ENCODE measurements at places on chromosomes 2 and 18.

- DNase-seq, result peak; percentile 94
Observed at GRCh38 chr2:111698743-111699554, 185.0 kb downstream of the ANAPC1 start.

- no peak for DNase-seq
Observed at GRCh38 chr2:177692783-177693269, 300.3 kb downstream of the AGPS start.

- DNase-seq, result no peak
Observed at GRCh38 chr2:12605936-12606335, 110.8 kb upstream of the TRIB2 start.

GRCh38 chr2:201152999-201153815 is 29.7 kb upstream of the CASP10 start:
- DNase-seq, result no peak

GRCh38 chr2:201182650-201183364 is at the start of gene CASP10:
Gene CASP10, plus strand, starts transcription at chr2:201183141. Its CDS starts 2,637 bp downstream, at chr2:201185778.
- peak; percentile 61 for DNase-seq

DNA sequence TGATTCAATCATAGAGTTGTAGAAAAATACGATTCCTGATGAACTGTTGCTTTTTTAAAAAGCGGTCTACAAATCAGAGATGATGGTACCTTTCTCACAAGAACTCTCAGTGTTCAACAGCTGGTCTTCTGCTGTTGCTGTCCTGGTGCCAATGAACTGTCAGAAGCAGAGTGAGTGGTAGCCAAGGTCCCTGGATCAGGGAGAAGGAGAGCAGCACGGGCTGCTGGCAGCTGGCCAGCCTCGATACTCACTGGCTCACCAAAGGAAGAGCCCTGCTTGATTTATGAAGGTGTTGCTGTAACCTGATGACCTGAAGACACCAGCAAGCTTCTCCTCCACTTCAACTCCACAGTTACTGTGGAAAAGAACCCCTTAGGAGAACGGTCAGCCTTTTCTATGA is 300.8 kb upstream of the SOX11 start:
- no peak for DNase-seq

DNA sequence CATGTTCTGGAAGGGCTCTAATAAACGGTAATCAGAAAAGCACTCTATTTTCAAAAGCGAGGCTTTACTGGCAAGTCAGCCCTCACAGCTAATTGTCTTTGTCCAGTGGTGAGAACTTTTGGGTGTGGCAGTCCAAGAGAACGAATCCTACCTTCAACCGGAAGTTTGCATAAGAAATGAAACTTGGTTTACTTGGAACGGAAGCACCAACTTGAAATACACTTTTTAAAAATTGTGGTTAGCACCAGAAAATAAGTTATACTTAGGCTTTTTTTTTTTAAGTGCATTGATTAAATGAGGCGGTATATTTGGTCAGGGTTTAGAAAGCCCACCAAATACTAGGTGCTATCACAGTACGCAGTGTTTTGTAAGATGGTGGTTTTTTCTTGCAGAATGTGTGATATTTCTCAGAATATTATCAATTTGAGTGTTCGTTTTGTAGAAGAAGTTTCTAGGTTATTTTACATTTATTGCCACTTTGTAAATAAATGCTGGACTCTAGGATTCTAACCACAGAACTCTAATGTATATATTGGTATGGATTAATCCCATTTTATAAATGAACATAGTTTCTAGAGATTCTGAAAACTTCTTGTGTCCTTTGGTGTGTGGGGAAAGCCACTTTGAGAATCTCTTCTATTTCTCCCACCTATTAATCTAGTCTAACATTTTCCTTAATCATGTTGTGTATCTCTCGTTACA is 1.2 kb downstream of the MYL12A start:
- DNase-seq, result no peak

GRCh38 chr18:75504469-75504868 is 77.0 kb upstream of the SMIM21 start:
- DNase-seq, result no peak

DNA sequence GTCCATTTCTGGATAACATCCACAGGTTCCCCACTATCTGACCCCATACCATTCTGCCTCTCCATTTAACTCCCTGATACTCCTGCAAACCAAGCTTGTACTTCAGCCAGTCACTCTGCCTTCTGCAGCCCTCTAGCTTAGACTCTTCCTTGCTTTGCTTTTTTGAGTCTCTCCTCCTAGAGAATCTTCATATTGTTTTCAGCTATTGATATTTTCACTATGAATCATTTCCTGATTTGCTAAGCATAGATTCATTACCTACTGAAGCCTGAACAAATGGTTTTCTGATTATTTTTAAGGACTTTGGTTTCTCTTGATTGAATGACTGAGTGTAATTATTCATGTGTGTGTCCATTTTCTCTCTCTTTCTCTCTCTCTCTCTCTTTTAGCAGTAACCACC is 2102.3 kb upstream of the CELF4 start:
- no peak for DNase-seq

DNA sequence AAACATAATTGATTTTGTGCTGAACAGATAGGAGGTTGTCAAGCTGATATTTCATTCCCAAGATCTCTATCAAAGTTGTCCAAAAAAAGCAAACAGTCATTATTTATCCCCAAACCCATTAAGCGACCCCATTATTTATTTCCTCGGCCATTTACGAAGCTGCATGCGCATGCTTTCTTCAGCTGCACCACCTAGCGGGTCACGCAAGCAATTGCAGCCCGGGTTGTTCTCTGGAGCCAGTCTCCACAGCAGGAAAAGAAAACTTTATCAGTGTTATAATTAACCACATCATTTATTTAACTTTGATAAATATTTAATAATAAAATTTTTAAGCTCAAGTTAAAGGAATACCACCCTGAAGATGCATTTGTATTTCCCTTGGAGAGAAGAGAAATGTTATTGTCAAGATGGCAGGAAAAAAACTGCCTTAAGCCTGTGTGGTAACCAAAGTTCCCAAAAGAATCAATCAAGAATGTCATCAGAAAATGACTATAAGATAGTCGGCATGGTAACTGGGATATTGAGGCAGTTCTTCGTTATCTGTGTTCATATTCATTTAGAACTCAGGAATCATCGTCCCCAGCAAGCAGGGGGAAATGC is 304.7 kb downstream of the FBXO15 start:
- no peak for DNase-seq

- DNase-seq, result no peak
Observed at GRCh38 chr2:40300391-40300790, 151.5 kb downstream of the SLC8A1 start.

DNA sequence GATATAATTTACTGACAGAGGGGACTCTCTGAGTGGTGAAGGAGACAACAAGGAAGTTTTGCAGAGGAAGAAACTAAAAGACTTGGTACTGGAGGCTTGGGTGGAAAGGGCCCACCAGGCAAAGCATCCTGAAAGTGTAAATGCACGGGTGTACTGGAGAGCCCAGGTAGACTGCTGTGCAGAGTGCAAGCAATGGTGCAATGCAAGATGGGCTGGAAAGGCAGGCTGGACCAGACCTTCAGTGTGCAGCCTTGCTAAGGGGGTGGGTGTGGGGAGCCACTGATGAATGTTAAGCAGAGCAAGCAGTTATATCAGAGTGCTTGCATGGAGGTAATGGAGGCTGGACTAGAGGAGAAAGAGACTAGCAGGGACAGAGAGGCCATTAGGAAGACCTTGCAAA is 10.7 kb downstream of the C2orf74 start:
- DNase-seq, result no peak

DNA sequence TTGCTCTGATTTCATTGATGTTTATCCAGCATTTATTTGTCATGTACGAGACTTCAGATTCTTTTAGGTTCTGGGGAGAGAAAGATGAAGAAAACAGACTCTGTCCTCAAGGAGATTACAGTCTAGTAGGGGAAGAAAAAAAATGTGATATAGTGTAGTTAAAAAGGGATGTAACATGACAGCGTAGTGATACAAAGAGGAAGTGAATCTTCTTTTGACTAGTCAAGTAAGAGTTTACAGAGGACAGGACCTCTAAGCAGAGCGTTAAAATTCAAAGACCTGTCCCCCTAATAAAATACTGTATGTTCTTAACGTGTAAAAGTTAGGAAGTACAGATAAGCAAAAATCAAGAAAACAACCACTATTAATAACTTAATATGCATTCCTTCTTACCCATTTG is 47.7 kb downstream of the NCOA1 start:
- no peak for DNase-seq

DNA sequence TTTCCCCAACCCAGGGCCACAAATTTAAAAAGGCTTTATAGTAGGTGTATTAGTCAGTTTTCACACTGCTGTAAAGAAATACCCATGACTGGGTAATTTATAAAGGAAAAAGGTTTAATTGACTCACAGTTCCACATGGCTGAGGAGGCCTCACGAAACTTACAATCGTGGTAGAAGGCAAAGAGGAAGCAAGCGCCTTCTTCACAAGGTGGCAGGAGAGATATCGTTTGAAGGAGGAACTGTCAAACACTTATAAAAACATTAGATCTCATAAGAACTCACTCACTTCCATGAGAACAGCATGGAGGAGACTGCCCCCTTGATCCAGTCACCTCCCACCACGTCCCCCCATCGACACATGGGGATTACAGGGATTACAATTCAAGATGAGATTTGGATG is 70.4 kb downstream of the FECH start:
- DNase-seq, result no peak

- DNase-seq, result no peak
Observed at GRCh38 chr2:144004742-144005141, 515.2 kb downstream of the ZEB2 start.

- DNase-seq, result peak; percentile 26
Observed at GRCh38 chr2:159124441-159124911, 156.0 kb downstream of the TANC1 start.

DNA sequence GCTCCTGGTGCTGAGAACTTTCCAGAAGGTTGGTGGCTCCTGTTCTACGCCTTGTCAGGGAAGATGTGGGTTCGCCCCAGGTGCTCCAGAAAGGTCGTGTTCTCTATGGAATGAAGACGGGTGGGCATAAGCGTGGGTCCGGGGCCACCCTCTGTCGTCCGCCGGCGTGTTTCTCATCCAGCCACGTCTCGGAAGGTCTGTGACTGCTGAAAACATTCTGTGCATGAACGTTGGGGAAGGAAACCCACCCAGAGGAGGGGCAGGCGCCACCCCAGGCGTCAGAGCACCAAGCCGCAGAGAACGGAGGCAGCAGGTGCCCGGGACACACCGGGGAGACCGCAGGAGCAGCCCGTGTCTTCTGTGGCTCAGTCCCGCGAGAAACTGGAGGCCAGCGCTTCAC is 118.2 kb downstream of the RTP5 start:
- DNase-seq, result no peak

GRCh38 chr2:180819106-180819505 is 161.3 kb upstream of the UBE2E3 start:
- DNase-seq, result no peak

DNA sequence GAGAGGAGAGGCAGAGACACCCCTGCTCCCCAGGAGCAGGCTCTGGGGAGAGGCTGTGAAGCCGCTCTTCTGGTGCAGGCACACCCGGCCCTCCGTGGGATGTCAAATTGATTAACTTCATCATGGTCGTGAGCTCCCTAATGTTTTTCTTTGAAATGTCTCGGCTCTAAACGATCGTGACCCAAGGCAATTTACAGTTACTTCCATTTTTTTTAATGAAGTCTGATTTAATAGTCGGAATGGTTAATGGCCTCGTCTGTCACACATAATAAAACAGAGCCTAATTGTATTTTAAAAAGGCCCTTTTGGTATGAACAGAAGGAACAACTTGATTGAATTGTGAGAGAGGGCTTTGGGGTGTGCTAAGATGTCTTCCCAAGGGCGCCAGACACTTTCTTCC is 130.2 kb downstream of the SMAD2 start:
- no peak for DNase-seq

DNA sequence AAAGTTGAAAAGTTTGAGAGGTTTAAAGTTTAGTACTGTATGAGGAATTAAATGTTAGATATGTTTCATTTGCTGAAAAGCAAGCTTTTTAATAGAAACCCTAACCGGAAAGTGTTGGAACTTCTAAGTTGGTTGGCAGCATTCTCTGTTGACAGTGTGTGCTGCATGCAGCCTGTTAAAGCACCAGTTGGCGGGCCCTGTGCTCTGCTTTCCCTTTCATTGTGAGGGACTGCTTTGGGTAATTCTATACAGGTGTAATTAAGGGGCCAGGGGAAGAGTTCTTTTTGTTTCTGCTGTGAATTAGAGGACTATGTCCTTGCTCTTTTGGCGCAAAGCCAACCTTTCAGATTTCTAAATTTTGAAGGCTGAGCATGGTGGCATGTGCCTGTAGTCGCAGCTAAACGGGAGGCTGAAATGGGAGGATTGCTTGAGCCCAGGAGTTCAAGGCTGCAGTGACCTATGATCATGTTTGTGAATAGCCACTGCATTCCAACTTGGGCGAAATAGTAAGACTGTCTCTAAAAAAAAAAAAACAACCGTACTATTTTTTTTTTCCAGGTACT is 20.1 kb downstream of the PLEKHB2 start:
- DNase-seq, result no peak

DNA sequence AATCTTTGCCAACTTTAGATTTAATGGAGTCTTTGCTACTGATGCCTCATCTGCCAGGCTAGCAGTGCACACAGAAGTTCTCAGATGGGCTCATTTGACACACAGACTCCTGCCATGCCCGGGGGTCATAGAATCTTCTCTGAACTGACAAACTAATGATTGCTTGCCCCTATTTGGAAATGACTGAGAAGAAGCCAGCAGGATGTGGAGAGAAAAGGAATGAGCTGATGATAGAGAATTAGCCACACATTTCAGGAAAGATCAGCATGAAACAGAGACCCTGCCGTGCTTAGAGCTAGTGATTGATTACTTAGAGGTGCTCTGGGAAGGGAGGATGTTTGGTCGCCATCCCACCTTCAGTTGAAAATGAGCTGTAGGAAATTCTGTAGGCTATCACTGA is 178.5 kb downstream of the TPGS2 start:
- DNase-seq, result no peak

GRCh38 chr2:43199492-43200488 is 26.6 kb downstream of the ZFP36L2 start:
- peak; percentile 68 for DNase-seq

GRCh38 chr18:45103319-45104048 is 422.8 kb downstream of the SETBP1 start:
- no peak for DNase-seq

DNA sequence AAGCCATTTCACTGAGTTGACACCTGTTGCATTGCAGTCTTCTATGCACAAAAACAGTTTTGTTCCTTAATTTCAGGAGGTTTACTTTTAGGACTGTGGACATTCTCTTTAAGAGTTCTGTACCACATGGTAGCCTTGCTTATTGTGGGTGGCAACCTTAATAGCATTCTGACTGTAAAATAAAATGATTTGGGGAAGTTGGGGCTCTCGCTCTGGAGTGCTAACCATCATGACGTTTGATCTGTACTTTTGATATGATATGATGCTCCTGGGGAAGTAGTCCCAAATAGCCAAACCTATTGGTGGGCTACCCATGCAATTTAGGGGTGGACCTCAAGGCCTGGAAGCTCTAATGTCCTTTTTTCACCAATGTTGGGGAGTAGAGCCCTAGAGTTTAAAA is 3.4 kb downstream of the CTLA4 start:
- no peak for DNase-seq

DNA sequence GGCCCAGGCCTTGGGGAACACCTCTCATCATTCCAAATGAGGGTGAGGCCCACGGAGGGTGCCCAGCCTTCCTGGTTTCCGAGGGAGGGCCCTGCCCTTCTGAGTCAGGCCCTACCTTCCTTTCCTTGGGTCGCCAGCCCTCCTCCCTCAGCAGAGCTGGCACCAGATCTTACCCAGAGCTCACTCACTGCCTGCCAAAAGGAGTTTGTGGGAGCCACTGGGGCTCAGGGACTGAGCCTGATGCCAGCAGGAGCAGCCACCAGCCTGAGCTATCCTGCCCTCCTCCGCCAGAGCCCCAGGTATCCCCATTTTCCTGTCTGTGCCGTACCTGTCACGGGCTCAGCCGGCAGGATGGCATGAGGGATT is 64.1 kb downstream of the NRP2 start:
- peak; percentile 23 for DNase-seq

- DNase-seq, result no peak
Observed at GRCh38 chr18:78777992-78778391, 201.6 kb upstream of the SALL3 start.
